ENCODE measurements at places on chromosomes 7 and 10. TPM values are rescaled to one million over a fixed set of nuclear protein-coding genes. Genes with fewer than 3 reads are reported as not detected.
A peak's percentile ranks its signal among the peaks of the same experiment; 100 is the strongest.

DNA sequence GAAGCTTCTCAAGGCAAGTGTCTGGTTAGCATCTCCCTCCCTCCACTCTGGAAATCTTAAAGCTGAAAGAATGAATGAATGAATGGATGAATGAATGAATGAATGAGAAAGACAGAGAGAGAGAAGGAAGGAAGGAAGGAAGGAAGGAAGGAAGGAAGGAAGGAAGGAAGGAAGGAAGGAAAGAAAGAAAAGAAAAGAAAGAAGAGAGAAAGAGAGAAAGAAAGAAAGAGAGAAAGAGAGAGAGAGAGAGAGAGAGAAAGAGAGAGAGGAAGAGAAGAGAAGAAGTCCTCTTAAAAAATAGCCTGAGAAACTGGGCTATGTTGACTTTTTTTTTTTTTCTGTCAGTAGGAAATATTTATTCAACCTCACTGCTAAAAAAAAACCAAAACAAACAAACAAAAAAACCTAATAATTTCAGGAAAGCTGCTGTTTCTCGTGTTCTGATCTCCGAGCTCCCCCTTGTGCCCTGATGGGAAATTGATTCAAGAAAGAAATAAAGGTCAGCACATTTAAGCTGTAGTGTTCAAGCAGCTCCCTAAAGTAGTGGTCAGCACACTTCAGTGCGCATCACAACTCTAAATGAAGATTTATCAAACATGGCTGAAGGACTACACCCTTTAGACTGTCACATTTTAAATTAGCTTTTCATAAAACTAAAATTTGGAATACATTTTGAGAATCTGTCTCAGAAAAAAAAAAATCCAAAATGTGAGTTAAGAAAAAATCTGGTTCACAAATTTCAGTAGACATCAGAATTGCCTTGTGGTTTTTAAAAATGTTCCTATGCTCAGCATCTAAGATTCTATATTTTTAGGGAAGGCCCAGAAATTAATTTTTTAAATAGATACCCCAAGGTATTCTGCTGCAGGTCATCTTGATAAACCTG lies 154.3 kb downstream of the ELAPOR2 start:
- H3K36me3 ChIP-seq = no peaks in the 10 kb centered on the region
- no peaks in the 10 kb centered on the region for H3K4me1 ChIP-seq
- peak; percentile 23 for DNase-seq
- H3K27me3 ChIP-seq = peaks cover 3% of the 10 kb centered on the region
- H3K27ac ChIP-seq = no peak overlapping the region

The ASAH2B gene
- total RNA-seq = 4.6 TPM

GRCh38 chr7:134088199-134088598 lies 38.9 kb upstream of the LRGUK start:
- no peaks in the 10 kb centered on the region for H3K27me3 ChIP-seq
- DNase-seq = no peak
- peaks cover 5% of the 10 kb centered on the region for H3K36me3 ChIP-seq
- H3K4me3 ChIP-seq = no peak overlapping the region

The CPVL gene
- total RNA-seq = not detected

DNA sequence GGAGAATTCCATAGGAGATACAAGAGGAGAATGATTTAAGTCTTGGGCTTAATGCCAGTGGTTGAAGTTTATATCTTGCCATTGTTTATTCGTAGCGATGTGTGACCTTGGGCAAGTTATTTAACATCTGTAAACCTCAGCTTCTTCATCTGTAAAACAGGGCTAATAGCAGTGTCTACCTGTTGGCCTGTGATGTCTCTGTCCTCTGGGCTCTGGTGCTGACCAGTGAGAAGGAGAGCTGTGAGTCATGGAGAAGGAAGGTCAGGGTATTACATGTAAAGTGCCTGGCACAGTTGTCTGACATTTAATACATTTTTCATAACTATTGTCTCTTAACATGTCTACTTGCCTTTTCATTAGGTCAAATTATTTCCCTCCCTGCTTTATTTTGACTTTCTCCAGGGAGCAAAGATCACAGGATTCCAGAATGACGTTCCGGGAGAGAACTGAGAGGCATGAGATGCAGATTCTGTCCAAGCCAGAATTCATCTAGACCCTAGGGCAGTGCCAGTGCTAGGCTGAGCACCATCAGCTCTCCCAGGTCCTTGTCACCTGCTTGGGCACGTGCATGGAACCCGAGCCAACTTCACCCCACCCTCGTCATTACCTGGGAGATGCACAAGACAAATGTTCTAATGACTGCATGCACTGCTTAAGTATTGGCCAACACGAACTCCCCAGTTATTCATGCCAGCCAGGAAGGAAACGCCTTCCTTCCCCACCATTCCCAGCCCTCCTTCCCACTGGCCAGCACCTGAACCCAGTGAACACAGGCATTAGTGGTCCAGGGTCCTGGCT lies 187.9 kb downstream of the DPY19L1 start:
- H3K36me3 ChIP-seq = no peaks in the 10 kb centered on the region
- no peak overlapping the region for H3K27ac ChIP-seq
- peaks cover 38% of the 10 kb centered on the region for H3K27me3 ChIP-seq
- H3K4me3 ChIP-seq = no peak overlapping the region
- DNase-seq = no peak

The WIPF3 gene
- total RNA-seq = not detected

GRCh38 chr7:30184791-30185487 lies 50.2 kb downstream of the MTURN start:
- no peaks in the 10 kb centered on the region for H3K27me3 ChIP-seq
- H3K36me3 ChIP-seq = no peaks in the 10 kb centered on the region
- peaks cover 2% of the 10 kb centered on the region for H3K4me1 ChIP-seq
- DNase-seq = no peak

The RNF32 gene
- 0.31 TPM for total RNA-seq

- no peak for DNase-seq
- no peak overlapping the region for H3K27ac ChIP-seq
- H3K36me3 ChIP-seq = no peaks in the 10 kb centered on the region
- no peaks in the 10 kb centered on the region for H3K4me1 ChIP-seq
- peaks cover 5% of the 10 kb centered on the region for H3K27me3 ChIP-seq
Measured at GRCh38 chr10:30111340-30112022, 52.1 kb upstream of the JCAD start.

The TMEM176B gene
- not detected for total RNA-seq

GRCh38 chr10:91550021-91550420 lies 82.8 kb downstream of the PPP1R3C start:
- H3K4me3 ChIP-seq = no peak overlapping the region
- DNase-seq = no peak
- H3K27me3 ChIP-seq = no peaks in the 10 kb centered on the region
- no peak overlapping the region for H3K27ac ChIP-seq
- H3K36me3 ChIP-seq = no peaks in the 10 kb centered on the region

The SEMA3C gene
- not detected for total RNA-seq

- no peak for DNase-seq
- no peaks in the 10 kb centered on the region for H3K36me3 ChIP-seq
- H3K27ac ChIP-seq = no peak overlapping the region
- H3K4me3 ChIP-seq = no peak overlapping the region
Measured at GRCh38 chr10:130022086-130022485, 58.0 kb upstream of the EBF3 start.

DNA sequence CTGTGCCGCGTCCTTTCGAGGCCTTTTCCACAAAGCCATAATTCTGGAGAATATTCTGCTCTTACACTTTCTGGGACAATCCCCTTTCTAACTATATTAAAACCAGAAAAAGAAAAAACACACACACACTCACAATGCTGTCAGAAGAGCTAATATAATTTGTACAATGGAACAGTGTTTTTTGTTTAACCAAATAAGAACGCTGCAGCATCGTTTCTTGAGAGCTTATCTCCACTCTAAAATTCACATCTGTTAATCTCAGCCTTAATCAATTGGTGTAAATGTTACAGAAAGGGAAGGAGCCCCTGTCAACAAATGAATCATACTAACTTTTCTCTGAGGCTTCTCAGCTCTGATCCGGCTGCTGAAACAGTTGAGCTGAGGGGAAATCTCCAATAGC lies 123.9 kb downstream of the GALNT11 start:
- H3K4me3 ChIP-seq = no peak overlapping the region
- no peak for DNase-seq
- H3K4me1 ChIP-seq = peaks cover 20% of the 10 kb centered on the region
- peaks cover 41% of the 10 kb centered on the region for H3K36me3 ChIP-seq
- no peak overlapping the region for H3K27ac ChIP-seq

DNA sequence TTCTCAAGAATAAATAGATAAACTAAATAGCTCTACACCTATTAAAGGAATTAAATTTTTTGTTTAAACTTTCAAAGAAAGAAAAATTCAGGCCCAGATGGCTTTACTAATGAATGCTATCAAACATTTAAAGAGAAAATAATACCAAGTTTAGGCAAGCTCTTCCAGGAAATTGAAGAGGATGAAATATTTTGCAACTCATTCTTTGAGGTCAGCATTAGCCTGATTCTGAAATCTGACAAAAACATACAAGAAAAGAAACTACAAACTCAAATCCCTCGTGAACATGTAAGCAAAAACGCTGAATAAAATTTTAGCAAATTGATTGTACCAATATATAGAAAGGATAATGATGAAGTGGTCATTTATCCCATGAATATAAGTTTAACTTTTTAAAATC lies 93.4 kb downstream of the RTKN2 start:
- H3K4me1 ChIP-seq = peaks cover 33% of the 10 kb centered on the region
- H3K27me3 ChIP-seq = no peaks in the 10 kb centered on the region
- DNase-seq = no peak
- H3K27ac ChIP-seq = no peak overlapping the region
- no peak overlapping the region for H3K4me3 ChIP-seq

GRCh38 chr10:73043766-73044377 lies 52.8 kb downstream of the P4HA1 start:
- peaks cover 1% of the 10 kb centered on the region for H3K4me1 ChIP-seq
- H3K27me3 ChIP-seq = no peaks in the 10 kb centered on the region
- H3K27ac ChIP-seq = no peak overlapping the region
- H3K4me3 ChIP-seq = no peak overlapping the region

- no peak overlapping the region for H3K4me3 ChIP-seq
- no peaks in the 10 kb centered on the region for H3K36me3 ChIP-seq
- DNase-seq = no peak
- H3K27ac ChIP-seq = no peak overlapping the region
Measured at GRCh38 chr7:34396437-34397064, 261.5 kb upstream of the NPSR1 start.

The MRPS24 gene
- 153 TPM for total RNA-seq

- H3K27ac ChIP-seq = no peak overlapping the region
- no peak for DNase-seq
- peaks cover 4% of the 10 kb centered on the region for H3K4me1 ChIP-seq
- H3K4me3 ChIP-seq = no peak overlapping the region
- no peaks in the 10 kb centered on the region for H3K27me3 ChIP-seq
- no peaks in the 10 kb centered on the region for H3K36me3 ChIP-seq
Measured at GRCh38 chr10:110822712-110823311, 48.9 kb upstream of the PDCD4 start.

GRCh38 chr7:49766966-49767365 lies 6.5 kb upstream of the VWC2 start:
- no peak overlapping the region for H3K27ac ChIP-seq
- DNase-seq = no peak
- no peaks in the 10 kb centered on the region for H3K36me3 ChIP-seq

- H3K27ac ChIP-seq = no peak overlapping the region
- no peak overlapping the region for H3K4me3 ChIP-seq
- DNase-seq = no peak
- peaks cover 3% of the 10 kb centered on the region for H3K27me3 ChIP-seq
- no peaks in the 10 kb centered on the region for H3K36me3 ChIP-seq
Measured at GRCh38 chr10:61089251-61089650, 145.3 kb upstream of the RHOBTB1 start.

DNA sequence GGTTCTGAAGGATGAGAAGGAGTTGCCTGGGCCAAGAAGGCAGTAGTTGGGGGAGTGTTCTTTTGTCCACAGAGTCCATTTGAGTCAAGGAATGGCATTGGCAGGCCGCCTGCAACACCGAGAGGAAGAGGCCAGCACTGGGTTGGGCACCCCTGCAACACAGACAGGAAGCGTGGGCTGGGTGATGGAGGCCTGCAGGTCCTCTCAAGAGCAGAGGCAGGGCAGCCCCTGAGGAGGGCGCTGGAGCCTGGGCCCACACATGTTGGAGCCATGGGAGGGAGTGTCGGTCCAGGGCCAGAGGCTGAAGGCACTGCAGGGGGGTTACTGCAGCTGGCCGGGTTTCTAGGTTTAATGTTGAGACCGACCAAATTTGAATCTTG lies 137.3 kb downstream of the PTPN20 start:
- no peak overlapping the region for H3K27ac ChIP-seq
- no peak overlapping the region for H3K4me3 ChIP-seq
- H3K27me3 ChIP-seq = no peaks in the 10 kb centered on the region
- DNase-seq = peak; percentile 49

The LIPK gene
- total RNA-seq = not detected

The MUC12 gene
- total RNA-seq = not detected

DNA sequence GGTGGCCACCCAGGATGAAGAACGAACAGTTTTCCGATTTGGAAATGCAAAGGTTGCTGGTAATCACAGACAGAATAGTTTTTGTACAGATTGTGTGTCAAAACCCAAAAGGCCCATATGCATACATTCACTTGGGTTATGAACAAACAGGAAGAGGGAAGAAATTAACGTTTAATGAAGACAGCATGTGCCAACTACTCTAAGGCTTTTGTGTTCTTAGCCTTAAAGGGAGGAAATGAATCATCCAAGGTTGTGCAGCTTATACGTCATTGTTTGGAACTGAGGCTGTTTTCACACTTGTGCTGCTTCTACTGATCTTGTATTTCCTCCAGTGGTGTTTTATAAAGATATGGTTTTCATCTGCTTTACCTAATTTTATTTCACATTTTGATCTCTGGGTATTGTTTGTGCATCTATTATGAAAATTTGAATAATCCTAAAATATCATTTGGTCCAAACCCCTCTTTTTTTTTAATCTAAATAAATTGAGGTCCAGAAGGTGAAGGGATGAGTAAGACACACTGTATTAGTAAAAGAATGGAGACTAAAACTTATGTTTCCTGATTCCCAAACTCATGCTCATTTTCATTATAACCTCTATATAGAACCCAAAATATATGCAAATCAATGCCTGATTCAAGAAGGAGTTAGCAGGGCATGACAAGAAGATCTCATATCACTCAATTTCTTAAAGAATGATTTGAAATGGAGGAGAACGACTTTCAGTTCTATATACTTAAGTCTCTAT lies 373.1 kb downstream of the THSD7A start:
- H3K36me3 ChIP-seq = no peaks in the 10 kb centered on the region
- no peak overlapping the region for H3K4me3 ChIP-seq
- DNase-seq = no peak
- H3K27ac ChIP-seq = no peak overlapping the region
- H3K27me3 ChIP-seq = peaks cover 2% of the 10 kb centered on the region

DNA sequence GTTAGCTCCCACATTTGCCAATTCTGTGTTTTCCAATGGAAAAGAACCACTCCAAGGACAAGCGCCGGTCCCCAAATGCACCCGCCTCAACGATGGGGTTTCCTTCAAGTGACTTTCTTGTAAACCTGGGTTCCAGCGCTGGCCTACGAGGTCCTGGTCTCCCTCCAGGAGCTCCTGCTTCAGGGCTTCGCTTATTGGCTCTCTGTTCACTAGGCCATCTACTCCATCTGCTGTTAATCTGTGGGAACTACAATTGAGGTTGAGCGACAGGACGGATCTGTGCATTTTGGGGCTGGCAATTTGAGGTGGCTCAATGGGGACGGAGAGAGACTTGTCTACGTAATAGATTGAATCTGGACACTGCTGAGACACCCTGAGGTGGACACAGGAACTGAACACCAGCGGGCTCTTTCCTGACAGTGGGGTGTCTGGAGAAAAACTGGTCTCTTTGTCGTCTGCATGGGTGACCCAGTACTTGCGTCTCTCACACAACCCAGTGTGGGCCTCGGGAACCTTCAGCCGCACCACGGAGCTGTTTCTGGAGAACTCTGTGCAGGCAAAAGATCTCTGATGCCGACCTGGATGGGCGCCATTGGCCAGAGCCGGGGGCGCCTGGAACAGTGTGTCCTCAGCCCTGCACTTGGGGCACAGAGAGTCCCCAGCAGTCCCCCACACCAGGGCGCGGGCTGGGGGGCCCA lies 115.9 kb upstream of the ADAM12 start:
- no peaks in the 10 kb centered on the region for H3K4me1 ChIP-seq
- no peak overlapping the region for H3K4me3 ChIP-seq
- no peaks in the 10 kb centered on the region for H3K36me3 ChIP-seq
- DNase-seq = no peak
